ENCODE measurements at places on chromosomes 5 and 9. TPM values are rescaled to one million over a fixed set of nuclear protein-coding genes. Genes with fewer than 3 reads are reported as not detected.

The NDUFS4 gene
- 80.7 TPM for total RNA-seq

The C5orf52 gene
- not detected for total RNA-seq

The DRD1 gene
- total RNA-seq, result not detected

The PCDHGB2 gene
- 8.9 TPM for total RNA-seq

The MTREX gene
- total RNA-seq, result 130 TPM

The LECT2 gene
- not detected for total RNA-seq

The PCDHGA7 gene
- total RNA-seq, result 3.6 TPM

The UGT3A2 gene
- not detected for total RNA-seq

- H3K27ac ChIP-seq, result no peak overlapping the region
- H3K36me3 ChIP-seq, result no peaks in the 10 kb centered on the region
- no peaks in the 10 kb centered on the region for H3K27me3 ChIP-seq
- no peaks in the 10 kb centered on the region for H3K4me1 ChIP-seq
- no peak overlapping the region for H3K4me3 ChIP-seq
These were observed 44.9 kb downstream of the HMGCS1 start for GRCh38 chr5:43268188-43268820.

- no peak overlapping the region for H3K4me3 ChIP-seq
- no peak overlapping the region for H3K27ac ChIP-seq
- H3K36me3 ChIP-seq, result no peaks in the 10 kb centered on the region
- DNase-seq, result no peak
These were observed 97.2 kb upstream of the SLC44A1 start for GRCh38 chr9:105147110-105147871.

- H3K27me3 ChIP-seq, result no peaks in the 10 kb centered on the region
- no peak overlapping the region for H3K4me3 ChIP-seq
- DNase-seq, result no peak
- no peak overlapping the region for H3K27ac ChIP-seq
These were observed 17.8 kb upstream of the SHROOM1 start for GRCh38 chr5:132848270-132848669.

DNA sequence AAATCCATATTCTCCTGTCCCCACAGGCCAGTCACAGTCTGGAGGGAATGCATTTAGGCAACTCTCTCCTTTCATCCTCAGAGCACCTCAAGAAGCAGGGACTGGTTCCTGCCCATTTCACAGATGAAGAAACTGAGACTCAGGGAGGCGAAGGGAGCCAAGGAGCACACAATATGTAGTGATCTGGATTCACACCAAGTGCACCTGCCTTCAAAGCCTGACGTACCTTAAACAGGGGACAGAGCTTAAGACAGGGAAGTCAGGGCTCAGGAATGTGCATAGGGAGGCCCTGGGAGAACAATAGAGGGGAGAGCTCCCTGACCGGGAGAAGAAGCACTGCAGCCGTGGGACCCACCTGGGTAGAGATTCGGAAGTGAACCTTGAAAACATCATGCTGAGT lies 83.0 kb downstream of the GABBR2 start:
- DNase-seq, result no peak
- no peak overlapping the region for H3K27ac ChIP-seq
- no peaks in the 10 kb centered on the region for H3K4me1 ChIP-seq
- peaks cover 33% of the 10 kb centered on the region for H3K27me3 ChIP-seq

DNA sequence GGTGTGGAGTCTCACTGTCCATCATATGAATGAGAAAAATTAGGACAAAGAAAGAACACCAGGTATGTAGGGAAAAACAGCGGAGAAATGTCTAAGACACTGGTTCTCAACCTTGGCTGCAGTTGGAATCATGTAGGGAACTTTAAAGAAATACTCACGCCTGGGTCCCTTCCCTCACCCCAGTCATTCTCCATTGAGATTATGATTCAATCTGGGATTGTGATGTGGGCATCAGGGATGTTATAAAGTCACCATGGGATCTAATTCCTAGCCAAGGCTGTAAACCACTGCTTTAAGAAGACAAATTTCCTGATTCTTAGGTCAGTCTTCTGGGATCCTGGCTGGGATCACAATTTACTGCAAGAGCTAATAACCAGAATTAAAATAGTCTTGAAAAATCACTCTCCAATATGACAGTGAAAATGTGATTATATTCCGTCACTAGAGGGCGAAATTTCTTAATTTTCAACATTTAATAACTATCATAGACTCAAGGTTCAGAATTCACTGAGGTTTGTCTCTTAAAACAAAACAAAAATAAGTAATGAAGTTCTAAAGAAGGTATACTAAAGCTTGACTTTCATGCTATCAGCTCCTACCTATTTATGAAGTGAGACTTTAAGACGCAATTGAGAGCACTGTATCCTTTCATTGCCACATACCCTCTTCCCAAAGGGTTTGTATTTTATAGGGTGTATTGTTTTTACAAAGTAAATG lies 60.5 kb downstream of the GLDC start:
- H3K4me1 ChIP-seq, result no peaks in the 10 kb centered on the region
- H3K4me3 ChIP-seq, result no peak overlapping the region
- H3K27me3 ChIP-seq, result no peaks in the 10 kb centered on the region
- peak; percentile 36 for DNase-seq
- H3K36me3 ChIP-seq, result no peaks in the 10 kb centered on the region

DNA sequence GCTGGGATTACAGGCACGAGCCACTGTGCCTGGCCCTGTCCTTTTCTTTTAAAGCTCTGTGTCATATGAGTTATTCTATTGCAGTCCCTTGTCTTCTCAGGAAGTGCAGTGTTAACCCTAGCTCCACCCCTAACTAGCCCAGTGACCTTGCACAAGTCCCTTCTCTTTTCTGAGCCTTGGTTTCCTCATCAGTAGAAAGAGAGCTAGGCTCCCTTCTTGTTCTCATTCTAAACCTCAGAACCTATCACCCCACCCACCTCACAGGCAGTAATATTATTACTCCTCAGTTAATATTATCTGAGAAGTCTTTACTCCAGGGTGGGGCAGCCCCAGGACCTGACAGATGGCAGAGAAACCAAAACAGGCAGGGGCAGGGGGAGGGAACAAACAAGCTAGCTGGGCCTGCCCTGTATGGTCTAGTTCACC lies 7.2 kb downstream of the CYFIP2 start:
- no peaks in the 10 kb centered on the region for H3K4me1 ChIP-seq
- no peak overlapping the region for H3K4me3 ChIP-seq
- no peak overlapping the region for H3K27ac ChIP-seq
- no peak for DNase-seq
- peaks cover 5% of the 10 kb centered on the region for H3K27me3 ChIP-seq

GRCh38 chr9:90099262-90099963 lies 494.6 kb downstream of the GADD45G start:
- peaks cover 65% of the 10 kb centered on the region for H3K4me1 ChIP-seq
- no peaks in the 10 kb centered on the region for H3K27me3 ChIP-seq
- H3K27ac ChIP-seq, result no peak overlapping the region
- H3K36me3 ChIP-seq, result no peaks in the 10 kb centered on the region

DNA sequence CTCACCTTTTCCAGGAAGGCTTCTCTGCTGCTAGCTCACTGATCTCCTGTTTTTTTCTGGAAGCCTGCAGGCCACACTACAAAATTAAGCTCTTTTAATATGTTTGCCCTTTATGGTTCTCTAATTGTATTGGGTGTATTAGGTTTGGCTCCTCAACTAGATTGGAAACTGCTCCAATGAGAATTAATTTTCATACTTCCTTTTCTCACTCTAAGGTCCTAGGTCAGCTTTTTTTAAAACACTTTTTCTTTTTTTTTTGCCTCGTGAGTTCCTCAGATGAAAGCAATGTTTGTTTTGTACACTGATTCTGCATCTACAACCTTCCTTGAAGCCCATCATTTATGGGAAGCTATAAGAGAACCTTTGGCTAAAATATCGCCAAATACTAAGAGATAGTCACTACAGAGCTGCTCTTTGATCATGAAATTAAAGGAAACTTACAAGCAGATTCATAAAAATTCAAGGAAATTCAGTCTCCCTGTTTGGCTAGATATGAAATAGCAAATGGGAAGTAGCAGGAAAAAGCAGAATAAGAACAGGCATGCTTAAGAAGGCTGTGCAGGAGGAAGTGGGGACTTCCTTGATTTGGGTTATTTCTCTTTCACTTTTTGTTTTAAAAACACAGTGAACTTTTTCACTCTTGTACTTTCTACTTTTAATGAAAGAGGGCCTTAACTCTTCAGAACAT lies 55.2 kb upstream of the FYB1 start:
- no peaks in the 10 kb centered on the region for H3K4me1 ChIP-seq
- H3K27me3 ChIP-seq, result no peaks in the 10 kb centered on the region
- H3K4me3 ChIP-seq, result no peak overlapping the region
- no peak overlapping the region for H3K27ac ChIP-seq
- no peak for DNase-seq

DNA sequence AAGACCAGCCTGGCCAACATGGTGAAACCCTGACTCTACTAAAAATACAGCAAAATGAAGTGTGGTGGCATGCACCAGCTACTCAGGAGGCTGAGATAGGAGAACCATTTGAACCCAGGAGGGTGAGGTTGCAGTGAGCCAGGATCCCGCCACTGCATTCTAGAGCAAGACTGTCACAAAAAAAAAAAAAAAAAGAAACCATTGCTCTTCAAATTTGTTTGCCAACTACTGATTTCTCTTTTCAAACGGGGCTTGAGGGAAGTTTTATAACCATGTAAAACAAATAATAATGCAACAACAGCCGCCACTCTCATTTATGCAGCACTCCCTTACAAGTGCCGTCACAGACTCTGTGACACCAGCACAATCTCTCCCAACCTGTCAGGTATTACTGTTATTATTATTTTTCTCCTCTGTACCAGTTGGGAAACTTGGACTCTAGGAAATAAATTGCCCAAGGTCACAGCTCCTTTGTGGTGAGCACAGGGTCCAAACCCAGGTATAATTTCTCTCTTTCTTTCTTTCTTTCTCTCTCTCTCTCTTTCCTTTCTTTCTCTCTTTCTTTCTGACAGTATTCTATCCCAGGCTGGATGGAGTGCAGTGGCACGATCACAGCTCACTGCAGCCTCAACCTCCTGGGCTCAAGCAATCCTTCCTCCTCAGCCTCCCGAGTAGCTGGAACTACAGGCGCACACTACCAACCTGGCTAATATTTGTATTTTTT lies 25.4 kb downstream of the SERINC5 start:
- H3K36me3 ChIP-seq, result no peaks in the 10 kb centered on the region
- no peak for DNase-seq
- no peak overlapping the region for H3K4me3 ChIP-seq
- H3K27ac ChIP-seq, result no peak overlapping the region
- H3K27me3 ChIP-seq, result no peaks in the 10 kb centered on the region
